ENCODE measurements at places on chromosomes 5 and 9.

DNA sequence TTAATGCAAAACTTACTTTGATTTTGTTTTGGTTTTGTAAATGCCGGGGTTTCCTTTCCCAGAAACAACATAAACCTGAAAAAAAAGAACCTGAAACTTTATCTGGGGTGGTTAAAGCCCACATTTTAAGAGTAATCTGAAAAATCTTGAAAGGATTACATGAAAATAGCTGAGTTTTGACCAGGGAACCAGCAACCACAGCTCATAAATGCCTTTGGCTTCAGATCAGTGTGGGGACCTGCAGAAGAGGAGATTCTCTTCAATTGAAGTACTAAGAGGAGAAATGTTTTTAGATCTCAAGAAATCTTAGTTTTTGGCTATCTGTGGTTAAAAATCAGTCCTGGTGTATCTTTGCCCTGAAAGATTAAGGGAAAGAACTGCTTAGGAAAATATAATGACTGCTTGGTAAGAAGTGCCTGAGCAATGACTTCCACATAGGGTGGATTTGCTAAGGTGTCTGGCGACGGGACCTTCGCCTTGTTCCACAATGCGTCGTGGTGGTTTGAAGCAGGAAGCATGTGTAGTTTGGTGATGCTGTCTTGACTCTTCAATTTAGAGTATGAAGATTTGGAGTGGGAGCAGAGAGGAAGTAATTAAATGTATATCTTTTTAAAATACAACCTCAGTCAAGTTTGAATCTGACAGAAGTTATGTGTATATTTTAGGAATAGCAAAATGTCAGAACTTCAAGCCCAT is 186.5 kb downstream of the MAN2A1 start:
- no peak for DNase-seq

DNA sequence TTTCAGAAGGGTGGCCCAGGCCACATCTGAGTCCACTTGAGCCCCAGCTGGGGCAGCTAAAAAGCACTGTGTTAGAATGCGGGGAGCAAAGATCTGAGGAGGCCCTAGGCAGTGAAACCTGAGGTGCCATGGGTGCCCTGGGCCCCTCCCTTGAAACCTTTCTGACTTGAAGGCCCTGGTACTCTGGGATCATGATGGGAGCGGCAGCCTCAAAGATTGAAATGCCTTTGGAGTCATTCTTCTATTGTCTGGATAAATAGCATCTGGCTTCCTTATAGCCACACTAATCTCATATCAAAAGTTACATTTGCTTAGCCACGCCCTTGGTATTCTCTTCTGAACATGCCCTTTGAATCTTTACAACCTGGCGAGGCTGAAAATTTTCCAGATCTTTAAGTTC is 7.7 kb upstream of the SEMA5A start:
- DNase-seq = no peak

GRCh38 chr9:117974108-117974507 is 269.9 kb downstream of the TLR4 start:
- DNase-seq = no peak

DNA sequence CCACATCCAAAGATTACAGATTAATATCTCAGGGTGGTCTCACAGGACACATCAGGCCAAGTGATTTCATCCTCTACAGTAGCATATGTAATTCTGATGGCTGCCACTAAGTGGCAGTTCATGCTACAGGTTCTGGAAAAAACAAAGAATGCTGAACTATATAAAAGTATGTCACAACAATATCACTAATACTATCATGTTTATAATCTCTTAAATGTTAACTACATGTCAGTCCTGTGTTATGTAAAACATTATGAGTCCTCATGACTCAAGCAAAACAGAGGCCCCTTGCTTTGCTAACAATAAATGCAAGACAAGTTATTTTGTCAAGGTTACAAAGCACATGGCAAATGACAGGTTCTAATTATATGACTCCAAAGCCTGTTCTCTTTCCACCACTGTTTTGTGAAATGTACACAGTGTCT is 233.2 kb downstream of the FBXL17 start:
- DNase-seq = peak; percentile 29

DNA sequence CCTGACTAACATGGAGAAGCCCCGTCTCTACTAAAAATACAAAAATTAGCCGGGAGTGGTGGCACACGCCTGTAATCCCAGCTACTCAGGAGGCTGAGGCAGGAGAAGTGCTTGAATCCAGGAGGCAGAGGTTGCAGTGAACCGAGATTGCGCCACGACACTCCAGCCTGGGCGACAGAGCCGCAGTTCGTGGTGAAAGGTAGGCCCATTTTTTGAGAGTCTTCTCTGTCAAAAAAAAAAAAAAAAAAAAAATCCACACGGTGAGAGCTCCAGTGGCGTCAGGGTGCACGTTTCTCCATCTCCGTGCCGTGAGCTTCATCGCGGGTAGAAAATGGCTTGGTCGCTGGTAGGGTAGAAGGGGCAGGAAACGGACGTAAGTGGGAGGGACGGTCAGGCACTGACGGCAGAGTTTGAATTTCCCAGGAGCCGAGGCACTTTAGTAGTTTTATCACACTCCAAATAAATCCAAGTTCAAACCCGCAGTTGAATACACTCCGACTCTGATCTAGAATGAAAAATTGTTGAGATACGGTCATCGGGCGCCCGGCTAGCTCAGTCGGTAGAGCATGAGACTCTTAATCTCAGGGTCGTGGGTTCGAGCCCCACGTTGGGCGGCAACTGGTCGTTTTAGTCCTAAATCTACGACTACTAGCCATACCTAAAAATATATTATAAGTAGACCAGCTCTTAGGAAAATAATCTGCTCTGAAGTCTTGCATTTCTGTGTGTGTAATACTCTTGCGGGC is 2.4 kb upstream of the TRIM7 start:
- DNase-seq = peak; percentile 92

- DNase-seq = no peak
Measured at GRCh38 chr5:150175536-150175935, 9.0 kb downstream of the CDX1 start.

Measured in AG10803 (cell line).